ENCODE measurements at places on chromosomes 12 and 14.
A peak's percentile ranks its signal among the peaks of the same experiment; 100 is the strongest.

DNA sequence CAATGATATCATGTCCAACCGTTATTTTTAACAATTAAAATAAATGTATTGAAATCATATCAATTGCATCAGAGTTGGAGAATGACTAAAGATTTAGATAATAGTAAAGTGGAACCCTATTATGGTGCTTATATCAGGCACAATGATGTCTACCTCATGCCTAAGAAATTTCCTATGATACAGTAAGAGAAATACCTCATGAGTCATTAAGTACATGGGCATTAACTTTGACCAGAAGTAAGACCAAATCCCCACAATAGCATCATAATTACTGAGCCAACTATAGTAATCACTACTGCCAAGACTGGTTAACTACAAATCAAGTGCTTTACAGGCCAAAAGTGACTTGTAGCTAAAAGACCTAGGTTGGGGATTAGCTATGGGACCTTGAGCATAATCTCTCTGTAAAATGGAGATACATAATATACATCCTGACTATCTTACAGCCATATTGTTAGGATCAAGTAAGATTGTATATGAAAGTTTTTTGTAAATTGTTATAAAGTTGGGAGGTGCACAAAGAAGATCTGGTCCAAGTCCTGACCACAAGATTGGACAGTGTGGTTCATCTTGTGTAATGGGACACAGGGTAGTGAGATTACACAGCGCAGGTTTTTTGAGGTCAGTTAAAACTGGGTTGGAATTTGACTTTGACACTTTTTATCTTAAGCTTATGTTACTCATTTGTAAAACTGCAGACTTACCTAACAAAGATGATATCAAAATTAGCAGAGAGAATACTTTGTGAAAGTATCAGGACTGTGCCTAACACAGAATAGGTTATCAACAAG is 60.5 kb downstream of the ERGIC2 start:
- peak; percentile 83 for DNase-seq

DNA sequence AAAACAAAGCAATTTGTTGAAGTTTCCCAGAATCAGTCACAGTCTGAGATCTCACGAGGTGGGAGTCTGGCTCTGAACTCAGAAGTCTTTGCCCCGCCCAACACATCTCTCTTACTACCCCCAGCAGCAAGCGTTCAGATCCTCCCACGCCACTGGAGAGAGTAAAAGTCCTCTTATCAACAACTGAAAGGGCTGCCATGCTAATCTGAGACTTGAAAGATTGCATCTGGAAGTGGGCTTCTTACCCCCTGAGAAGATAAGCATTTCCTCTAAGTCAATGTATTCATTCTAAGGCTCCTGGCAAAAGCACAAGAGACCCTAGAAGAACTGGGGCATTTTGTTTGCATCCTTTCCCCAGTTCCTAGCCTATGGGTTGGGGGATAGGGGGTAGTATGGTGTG is 34.1 kb upstream of the STON2 start:
- DNase-seq = no peak

GRCh38 chr14:86613786-86614185 is 1083.8 kb downstream of the FLRT2 start:
- DNase-seq = no peak

DNA sequence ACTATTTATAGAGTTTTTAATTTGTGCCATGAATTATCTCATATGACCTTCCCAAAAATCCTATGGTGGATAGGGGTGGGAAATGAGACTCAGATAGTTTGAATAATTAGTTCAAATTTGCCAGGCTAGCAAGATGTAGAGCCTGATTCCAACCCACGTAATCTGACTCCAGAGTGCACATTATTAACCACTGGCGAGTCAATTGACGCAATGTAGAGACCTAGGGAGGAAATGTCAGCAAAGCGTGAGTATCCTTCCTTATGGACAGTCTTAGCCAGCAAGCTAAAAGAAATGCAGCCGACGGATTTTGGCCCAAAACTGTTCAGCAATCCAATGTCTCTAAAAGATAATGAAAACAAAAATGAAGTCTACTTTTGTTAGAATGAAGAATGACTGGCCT is 193.3 kb upstream of the KRR1 start:
- peak; percentile 58 for DNase-seq

- DNase-seq = peak; percentile 90
These were observed 1.3 kb upstream of the PTGDR start for GRCh38 chr14:52266179-52266578.

DNA sequence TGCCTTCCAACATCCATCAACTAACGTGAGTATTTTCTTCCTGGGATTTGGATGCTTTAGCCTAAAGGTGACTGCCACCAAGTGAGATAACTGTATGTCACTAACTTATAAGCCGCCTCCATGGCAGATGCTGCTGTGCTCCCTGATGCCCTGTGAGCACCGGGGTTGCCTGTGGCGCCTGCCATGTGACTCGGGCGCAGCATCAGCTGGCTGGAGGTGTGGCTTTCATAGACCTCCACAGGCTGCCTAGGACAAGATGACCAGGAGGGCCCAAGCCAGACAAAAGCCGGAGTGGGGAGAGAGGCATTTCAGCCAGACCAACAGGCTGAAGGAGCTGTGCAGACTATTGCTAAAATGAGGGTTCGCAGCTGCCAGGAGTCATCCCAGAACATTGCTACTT is 55.7 kb downstream of the ANAPC7 start:
- DNase-seq = no peak

GRCh38 chr12:48780381-48781025 is 8.4 kb downstream of the ADCY6 start:
- no peak for DNase-seq

Measured in fibroblast of upper back skin (primary cell).